ENCODE measurements at places on chromosomes 13 and 19. TPM values are rescaled to one million over a fixed set of nuclear protein-coding genes. Genes with fewer than 3 reads are reported as not detected.

- DNase-seq = no peak
These were observed 15.2 kb downstream of the RCBTB1 start for GRCh38 chr13:49569993-49570689.

DNA sequence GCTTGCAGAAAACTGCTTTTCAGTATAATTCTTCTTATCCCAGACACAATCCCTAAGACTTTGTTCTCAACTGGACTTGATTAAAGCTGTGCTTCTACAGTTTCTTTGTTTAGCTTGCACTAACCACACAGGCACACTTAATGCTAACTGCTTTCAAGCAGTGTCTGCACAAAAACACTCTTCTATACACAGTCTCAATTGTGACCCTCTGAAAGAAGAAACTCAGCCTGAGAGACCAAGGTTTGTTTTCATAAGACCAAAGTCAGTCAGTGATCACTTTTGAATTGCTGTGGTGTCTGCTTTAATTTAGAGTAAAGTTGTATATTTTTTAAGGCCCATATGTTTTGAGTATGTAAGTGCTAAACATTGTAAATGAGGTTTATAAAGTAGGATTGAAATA lies 431.2 kb downstream of the KCTD12 start:
- no peak for DNase-seq

- peak; percentile 91 for DNase-seq
These were observed 45.6 kb upstream of the UBE2L5 start for GRCh38 chr13:30376426-30377311.

GRCh38 chr13:34942732-34943435 lies 814 bp downstream of the NBEA start:
- peak; percentile 77 for DNase-seq

DAPK3 gene
- total RNA-seq = 46.7 TPM

DNA sequence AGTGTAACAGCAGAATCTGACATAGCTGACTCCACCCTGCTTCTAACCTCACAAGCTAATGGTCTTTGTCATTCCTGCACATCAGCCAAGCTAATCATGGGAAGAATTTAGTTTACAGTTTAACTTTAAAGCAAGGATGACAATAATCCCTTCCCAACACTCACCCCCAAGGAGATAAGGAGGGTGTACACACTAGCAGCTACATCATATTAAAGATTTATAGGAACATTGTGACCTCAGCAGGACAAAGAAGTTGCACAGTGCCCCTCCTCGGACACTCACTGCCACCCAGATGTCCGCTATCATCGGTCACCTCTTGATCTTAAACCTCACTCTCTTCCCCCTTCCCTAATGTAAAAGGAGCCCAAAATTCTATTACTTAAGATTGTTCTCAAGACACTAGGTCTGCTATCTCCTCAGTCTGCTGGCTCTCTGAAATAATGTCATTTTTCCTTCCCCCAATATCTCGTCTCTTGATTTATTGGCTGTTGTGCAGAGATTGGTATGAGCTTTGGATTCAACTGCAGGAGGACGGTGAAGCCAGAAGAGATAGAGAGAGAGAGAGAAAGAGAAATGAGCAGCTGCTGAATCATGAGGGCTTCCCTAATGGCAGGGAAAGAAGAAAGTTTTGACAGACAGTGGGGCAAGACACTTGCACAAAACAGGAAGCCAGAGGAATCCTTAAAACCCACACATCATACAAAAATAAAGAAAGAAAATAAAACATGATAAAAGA lies 17.5 kb upstream of the FFAR2 start:
- no peak for DNase-seq

- no peak for DNase-seq
These were observed 538.6 kb upstream of the MIR17HG start for GRCh38 chr13:90808838-90809237.

IGFL1 gene
- total RNA-seq = not detected

C2CD4C gene
- 0.36 TPM for total RNA-seq

ZNF530 gene
- total RNA-seq = 4.1 TPM

GRCh38 chr13:74930402-74931165 lies 551.4 kb downstream of the TBC1D4 start:
- no peak for DNase-seq

- DNase-seq = no peak
These were observed 46.7 kb upstream of the RNF113B start for GRCh38 chr13:98223741-98224140.

GRCh38 chr13:46817095-46817494 lies 20.1 kb upstream of the ESD start:
- DNase-seq = no peak

MAST3 gene
- total RNA-seq = 39.4 TPM

DNA sequence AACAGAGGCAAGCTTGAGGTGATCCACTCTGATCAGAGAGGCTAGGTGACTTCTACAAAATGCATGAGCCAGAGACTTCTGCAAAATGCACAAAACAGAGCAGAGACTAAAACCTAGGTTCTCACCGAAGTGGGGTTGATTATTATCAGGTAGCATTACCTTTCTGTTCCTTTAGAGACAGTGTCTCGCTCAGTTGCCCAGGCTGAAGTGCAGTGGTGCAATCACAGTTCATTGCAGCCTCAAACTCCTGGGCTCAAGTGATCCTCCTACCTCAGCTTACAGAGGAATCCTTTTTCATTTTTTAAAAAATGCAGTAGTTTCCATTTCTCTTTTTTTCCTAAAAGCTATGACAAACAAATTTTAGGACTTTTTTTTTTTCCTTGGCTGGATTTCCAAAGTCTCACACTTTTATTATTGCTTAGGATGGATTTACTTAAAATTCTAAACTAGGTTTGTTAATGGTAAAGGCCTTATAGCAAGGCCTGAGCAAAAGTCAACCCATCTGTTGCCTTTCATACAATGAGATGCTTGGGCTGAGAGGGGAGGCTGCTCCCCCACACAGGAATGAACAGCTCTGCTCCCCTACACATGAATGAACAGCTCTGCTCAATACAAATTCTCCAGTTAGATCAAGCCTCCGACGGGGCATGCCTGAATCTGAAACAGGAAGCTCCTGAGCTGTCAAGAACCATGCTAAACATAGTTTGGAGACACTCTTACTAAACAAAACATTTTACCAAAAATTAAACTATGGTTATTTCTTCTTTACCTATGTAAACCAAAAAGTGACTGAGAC lies 18.8 kb upstream of the TNFRSF19 start:
- DNase-seq = no peak

GRCh38 chr13:110000534-110001345 lies 214.4 kb upstream of the IRS2 start:
- DNase-seq = no peak

BEST2 gene
- not detected for total RNA-seq

DNA sequence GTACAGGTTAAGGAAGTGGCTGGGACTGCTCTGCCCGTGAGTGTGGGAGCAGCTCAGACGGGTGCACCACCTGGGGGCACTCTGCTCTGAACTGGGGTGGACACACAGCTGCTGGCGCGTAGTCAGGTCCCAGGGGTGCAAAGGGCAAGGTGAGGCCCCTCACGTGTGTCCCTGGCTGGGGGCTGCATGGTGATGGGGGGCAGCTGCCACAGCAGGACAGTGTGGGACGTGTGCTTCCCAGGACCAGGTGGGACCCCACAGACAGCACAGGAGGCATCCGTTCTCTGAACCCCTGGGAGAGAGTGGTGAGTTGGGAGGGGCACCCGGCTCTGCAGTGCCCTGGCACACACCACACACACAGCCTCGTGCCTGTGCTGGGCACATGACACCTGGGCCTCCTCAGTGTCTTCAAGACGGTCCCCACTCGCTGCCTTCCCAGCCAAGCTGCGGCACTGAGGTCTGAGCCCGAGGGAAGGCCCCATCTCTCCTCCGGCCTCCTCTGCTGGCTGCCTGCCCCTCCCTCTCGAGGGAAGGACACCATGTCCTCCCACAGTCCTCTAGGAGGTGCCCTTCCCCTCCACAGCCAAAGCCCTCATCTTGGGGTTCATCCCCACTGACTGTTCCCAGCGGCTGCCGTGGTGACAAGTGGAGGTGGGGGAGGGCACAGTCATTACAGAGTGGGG lies 24.7 kb downstream of the CILP2 start:
- no peak for DNase-seq

OR10H1 gene
- not detected for total RNA-seq

DNA sequence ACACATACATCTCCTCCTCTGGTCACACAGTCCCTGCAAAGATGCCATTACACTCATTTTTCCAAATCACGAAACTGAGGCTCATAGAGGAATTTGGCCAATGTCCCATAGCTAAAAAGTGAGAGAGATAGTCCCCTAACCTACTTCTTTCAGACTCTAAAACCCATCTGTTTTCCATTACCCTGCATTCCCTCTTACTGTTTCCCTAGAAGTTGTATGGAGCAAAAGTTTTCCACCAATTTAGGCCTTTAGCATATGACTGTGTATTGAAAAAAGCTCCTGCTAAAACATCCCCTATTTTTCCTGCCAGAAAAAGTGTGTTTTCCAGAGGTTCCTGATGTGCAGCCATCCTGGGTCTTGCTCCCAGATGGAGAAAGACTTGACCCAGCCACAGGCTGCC lies 16.3 kb downstream of the SERP2 start:
- DNase-seq = no peak

LIM2 gene
- total RNA-seq = not detected

- DNase-seq = no peak
These were observed 1.4 kb downstream of the FFAR2 start for GRCh38 chr19:35449359-35450043.

- no peak for DNase-seq
These were observed 123.2 kb downstream of the ENOX1 start for GRCh38 chr13:43663474-43664090.

DNA sequence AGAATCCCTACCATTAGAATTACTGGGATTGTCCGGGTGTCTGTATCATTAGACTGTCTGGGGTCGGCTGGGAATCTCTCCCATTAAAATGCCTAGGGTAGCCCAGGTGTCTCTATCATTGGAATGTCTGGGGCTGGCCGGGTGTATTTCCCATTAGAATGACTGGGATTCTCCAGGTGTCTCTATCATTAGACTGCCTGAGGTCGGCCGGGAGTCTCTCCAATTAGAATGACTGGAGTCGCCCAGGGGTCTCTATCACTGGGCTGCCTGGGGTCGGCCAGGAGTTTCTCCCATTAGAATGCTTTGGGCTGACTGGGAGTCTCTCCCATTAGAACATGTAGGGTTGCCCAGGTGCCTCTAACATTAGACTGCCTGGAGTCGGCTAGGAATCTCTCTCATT lies 1560.7 kb downstream of the UQCRFS1 start:
- no peak for DNase-seq

DNA sequence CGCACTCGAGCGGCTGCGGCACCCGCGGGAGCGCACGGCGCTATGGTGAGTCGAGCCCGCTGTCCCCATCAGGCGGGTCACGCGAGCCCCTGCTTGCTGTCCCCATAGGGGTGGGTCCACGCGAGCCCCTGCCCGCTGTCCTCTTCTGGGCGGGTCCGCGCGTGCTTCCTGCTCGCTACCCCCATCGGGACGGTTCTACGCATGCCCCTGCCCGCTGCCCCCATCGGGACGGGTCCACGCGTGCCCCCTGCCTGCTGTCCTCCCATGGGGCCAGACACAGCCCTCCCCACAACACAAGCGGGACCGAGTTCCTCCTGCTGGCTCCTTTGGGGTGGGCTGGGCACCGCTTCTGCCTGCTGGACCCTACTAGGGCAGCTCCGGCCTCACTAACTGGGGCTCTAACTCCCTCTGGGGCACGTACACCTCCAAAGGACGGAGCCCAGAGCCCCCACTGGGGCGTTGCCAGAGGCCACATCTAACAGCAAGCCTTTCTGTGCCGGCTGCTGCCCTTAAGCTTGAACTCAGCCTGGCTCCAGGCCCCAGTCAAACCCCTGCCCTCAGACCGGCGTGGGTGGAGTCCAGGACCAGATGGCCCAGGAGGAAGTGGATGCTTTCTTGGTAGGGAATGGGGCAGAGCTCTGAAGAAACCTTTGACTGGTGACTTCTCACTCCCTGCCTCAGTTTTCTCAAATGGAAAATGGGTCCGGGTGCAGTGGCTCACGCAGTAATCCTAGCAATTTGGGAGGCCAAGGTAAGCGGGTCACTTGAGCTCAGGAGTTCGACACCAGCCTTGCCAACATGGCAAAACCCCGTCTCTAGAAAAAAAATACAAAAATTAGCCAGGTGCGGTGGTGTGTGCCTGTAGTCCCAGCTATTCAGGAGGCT lies 722 bp downstream of the COLGALT1 start:
- DNase-seq = peak; percentile 90

CDX2 gene
- total RNA-seq = not detected

DNA sequence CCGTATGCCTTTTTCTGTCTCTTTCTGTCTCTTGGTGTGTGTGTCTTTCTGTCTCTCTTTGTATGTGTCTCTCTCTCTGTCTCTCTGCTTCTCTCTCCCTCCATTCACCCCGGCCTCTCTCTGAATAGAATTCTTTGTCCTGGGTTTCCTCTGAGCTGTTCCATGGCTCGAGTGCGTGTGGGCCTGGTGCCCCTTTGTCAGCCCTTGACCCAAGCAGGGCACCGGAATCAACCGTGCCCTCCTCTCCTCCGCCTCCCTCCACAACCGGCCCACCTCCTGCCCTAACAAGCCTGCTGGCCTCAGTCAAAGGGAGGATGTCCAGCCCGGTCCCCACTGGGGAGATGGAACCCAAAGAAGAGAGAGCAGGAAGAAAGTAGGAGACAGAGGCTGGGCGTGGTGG lies 3.2 kb downstream of the AXL start:
- no peak for DNase-seq

DNA sequence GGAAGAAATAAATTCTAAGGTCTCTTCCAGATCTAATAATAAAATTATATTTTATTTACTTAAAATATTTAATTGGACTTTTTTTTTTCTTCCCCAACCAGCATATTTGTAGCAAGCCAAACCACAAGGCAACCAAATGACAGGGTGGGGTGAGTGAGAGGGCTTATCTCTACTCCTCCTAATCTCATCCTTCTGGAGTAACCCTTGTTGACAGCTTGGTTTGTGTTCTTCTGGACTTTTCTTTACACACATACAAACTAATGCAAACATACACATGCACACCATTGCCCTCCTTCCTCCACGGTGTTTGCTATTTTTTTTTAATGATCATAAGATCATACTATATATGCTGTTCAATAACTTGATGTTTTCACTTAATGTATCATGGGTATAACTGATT lies 383.1 kb downstream of the DLEU7 start:
- DNase-seq = no peak

ZNF556 gene
- not detected for total RNA-seq

TNFSF13B gene
- 31.5 TPM for total RNA-seq

GRCh38 chr19:58578012-58578925 lies 5.1 kb upstream of the MZF1 start:
- peak; percentile 64 for DNase-seq

DNA sequence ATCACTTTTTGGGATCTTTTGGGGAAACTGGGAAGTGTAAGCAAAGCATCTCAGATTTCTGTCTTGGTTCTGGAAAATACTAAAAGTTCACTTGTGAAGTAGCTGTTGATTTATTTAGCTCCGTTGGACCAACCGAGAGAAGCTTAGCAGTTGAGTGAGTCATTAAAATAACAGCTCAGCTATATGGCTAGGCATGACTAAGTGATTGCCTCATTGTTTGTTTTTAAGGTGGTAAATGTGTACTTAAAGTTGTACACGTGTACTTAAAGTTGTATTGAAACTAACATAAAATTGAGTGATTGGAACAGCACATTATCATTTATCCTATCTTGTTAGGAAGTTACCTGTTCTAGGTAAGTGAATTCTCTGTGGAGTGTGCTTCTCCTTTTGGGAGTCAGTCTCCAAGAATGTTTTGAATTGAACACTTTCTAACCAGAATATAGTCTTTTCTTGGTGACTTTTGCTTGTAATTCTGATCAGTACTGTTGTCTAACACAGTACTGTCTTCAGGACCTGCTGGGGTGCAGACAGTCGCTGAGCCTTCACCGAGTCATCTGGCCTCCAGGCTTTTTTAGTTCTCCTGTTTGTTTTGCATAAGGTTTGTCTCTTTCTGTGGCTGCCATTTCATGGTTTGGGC lies 2.9 kb upstream of the DCUN1D2 start:
- DNase-seq = no peak

CYP4F2 gene
- 0.37 TPM for total RNA-seq
